ENCODE measurements at places on chromosomes 11 and 22. TPM values are rescaled to one million over a fixed set of nuclear protein-coding genes. Genes with fewer than 3 reads are reported as not detected.

Gene CALCA
- total RNA-seq: not detected

Gene DDX6
- 41.9 TPM for total RNA-seq

Gene CXCR5
- not detected for total RNA-seq

Gene MS4A4E
- not detected for total RNA-seq

Gene HBG1
- total RNA-seq: not detected
